ENCODE measurements at places on chromosomes 16 and 17.
A peak's percentile ranks its signal among the peaks of the same experiment; 100 is the strongest.

DNA sequence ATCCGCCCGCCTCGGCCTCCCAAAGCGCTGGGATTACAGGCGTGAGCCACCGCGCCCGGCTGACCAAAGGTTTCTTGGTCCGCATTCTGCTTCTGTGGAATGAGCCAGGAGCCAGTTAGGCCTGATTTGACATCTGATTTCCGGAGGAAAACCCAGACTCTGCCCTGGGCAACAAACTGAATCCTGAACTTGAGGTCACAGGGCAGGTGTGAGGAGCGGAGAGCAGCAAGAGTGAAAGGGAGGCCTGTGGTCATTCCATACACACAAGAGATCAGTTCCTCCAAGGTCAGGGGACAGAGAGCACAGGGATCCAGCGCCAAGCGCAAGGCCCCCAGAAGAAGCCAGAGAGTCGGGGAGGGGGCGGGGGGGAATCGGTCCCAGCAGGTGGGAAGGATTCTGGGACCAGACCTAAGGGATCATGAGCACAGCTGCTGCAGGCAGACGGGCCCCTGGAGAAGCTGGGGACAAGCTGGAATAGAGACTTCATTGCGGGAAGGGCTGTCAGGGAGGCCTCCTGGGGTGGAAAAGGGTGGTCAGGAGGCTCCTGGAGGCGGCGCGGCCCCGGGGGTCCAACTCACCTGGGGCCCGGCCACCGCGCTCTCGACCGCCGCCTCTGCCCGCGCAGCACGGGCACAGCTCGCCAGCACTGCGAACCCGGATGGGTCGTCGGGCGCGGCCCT lies 436 bp downstream of the SHPK start:
- DNase-seq, result no peak

DNA sequence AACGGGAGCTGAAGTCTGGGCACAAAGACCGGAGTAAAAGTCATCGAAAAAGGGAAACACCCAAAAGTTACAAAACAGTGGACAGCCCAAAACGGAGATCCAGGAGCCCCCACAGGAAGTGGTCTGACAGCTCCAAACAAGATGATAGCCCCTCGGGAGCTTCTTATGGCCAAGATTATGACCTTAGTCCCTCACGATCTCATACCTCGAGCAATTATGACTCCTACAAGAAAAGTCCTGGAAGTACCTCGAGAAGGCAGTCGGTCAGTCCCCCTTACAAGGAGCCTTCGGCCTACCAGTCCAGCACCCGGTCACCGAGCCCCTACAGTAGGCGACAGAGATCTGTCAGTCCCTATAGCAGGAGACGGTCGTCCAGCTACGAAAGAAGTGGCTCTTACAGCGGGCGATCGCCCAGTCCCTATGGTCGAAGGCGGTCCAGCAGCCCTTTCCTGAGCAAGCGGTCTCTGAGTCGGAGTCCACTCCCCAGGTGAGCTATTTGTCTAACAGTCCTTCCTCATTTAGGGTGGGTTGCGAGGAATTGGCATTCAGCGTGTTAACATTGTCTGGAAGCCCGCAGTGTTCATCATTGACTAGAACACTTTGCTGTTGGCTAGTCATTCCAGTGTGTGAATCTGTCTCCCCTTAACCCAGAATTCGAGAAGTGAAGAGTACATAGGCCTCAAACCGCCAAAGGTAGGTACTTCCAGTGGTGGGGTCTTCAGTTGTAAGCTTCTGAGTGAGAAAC lies 1.5 kb downstream of the CDK12 start:
- peak; percentile 29 for DNase-seq

DNA sequence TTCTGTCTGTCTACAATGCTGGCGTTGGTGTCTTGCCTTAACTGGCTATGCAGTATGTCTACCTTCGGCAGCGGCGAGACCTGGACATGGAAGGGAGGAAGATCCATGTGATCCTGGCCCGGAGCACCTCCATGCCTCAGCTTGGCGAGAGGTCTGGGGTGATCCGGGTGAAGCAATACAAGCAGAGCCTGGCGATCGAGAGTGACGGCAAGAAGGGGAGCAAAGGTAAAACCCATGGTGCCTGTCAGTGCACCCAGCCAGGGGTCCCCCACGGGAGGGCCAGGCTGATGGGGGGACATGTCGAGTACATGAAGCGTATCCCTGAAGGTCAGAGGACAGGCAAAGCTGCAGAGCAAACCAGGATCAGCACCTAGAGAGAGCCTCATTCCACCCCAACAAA lies 22.8 kb downstream of the PCTP start:
- no peak for DNase-seq

GRCh38 chr17:40374821-40375498 lies 10.4 kb upstream of the GJD3 start:
- DNase-seq, result no peak

DNA sequence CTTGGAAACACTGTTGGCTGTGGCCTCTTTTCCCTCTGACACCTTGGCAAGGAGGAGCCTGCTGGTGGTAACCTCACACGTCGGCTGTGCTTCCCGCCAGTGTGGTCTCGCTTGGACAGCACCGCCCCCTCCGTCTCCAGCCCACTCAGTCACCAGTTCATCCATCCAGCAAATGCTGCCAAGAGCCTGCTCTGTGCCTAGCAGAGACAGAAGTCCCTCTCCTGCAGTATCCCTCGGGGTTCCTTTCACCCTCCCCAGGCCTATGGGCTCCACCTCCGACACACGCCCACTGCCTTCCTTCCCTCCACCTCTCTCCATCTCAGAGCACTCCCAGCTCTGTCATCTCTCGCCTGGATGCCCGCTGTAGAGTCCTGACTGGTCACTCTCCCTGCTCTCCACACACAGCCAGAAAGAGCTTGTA lies 12.3 kb downstream of the CACNG4 start:
- no peak for DNase-seq

- DNase-seq, result peak; percentile 86
Measured at GRCh38 chr17:78925234-78925633, at the start of gene TIMP2. TSS of gene TIMP2 (minus strand) at chr17:78925387. CDS start at chr17:78925088, 299 bp downstream.

DNA sequence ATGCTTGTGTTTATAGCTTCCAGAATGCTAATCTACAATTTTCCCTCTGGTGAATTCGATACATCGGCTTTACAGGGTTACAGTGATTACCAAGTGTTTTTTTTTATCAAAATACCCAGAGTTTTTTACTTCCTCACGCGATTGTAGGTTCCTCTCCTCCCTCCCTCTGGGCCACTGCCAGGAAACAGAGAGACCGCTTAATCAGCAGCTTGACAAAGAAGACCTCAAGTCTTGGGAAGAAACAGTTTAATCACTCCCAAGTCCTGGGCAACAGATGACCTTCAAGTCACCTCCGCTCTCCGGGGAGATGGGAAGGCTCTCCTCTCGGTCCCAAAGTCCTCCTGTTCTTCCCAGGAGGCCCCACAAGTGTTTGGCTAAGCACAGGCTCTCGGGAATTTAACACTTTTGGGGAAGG lies 23.5 kb downstream of the SMTNL2 start:
- no peak for DNase-seq

- no peak for DNase-seq
Measured at GRCh38 chr16:73204359-73205152, 156.6 kb upstream of the ZFHX3 start.

Data from B cell (primary cell).